CD4-positive, alpha-beta T cell treated with Interleukin-1 beta for 1 hour (primary cell): ENCODE measurements at places on chromosomes 12 and 14.

GRCh38 chr14:89563471-89563870 is 146.4 kb upstream of the FOXN3 start:
- DNase-seq = no peak

DNA sequence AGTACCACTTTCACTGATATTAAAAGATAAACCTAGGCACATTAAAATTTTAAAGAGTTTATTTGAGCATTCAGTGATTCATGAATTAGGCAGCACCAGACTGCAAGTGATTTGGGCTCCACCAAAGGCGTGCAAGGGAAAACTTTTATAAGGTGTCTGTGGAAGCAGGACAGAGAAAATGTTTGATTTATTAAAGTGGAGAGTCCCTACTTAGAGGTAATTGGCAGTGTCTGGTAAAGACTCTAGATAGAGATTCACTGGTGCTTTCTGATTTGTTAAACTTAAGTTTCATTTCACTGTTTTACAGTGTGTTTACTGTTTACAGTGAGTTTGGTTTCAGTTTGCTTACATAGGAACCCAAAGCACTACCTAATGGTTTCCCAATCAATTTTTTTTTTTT is 72.8 kb downstream of the ANKS1B start:
- DNase-seq = no peak

- no peak for DNase-seq
These were observed 13.8 kb downstream of the ASCL1 start for GRCh38 chr12:102971227-102971626.

- DNase-seq = no peak
These were observed 23.3 kb downstream of the DMAC2L start for GRCh38 chr14:50335389-50335788.

DNA sequence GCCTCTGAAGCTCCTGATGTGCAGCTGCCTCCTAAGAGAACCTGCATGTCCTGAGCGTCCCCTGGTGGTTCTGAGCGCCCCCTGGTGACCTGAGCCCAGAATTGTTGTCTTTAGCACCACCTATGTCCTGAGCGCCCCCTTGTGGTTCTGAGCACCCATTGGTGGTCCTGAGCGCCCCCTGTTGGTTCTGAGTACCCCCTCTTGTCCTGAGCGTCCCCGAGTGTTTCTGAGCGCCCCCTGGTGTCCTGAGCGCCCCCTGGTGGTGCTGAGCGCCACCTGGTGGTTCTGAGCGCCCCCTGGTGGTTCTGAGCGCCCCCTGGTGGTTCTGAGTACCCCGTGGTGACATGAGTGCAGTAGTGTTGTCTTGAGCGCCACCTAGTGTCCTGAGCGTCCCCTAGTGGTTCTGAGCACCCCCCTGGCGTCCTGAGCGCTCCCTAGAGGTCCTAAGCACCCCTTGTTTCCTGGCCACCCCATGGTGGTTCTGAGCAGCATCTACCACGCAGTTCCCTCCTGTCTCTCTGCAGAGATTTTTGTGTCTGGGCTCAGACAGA is 782.5 kb downstream of the TMEM121 start:
- DNase-seq = peak; percentile 78

- DNase-seq = no peak
These were observed 173.7 kb upstream of the EGLN3 start for GRCh38 chr14:34124585-34124984.

GRCh38 chr12:86929962-86930361 is 673.8 kb upstream of the MGAT4C start:
- no peak for DNase-seq

DNA sequence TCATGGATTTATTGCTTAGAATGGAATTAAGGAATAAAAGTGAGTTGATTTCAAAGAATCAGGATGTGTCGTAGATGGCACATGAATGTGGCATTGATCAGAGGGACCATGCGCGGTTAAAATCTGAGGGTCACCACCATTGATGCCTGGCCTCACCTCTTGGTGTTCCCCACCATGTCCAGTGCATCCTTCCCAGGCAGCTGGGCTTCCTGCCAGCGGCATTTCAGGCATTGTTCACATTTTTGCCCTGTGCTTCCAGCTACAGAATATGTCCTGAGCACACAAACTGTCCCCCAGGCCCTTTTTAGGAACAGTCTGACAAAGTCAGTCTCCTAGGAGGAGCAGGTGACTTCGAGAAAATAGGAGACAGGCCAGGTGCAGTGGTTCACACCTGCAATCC is 42.0 kb upstream of the TSPAN9 start:
- DNase-seq = no peak

GRCh38 chr14:94601884-94602391 is 10.3 kb upstream of the SERPINA3 start:
- no peak for DNase-seq

- no peak for DNase-seq
These were observed 98.6 kb downstream of the VRK1 start for GRCh38 chr14:96895658-96896271.

GRCh38 chr12:100044266-100044665 is 59.5 kb upstream of the ANKS1B start:
- no peak for DNase-seq
